ENCODE measurements at places on chromosomes 7 and 10.

GRCh38 chr7:16409777-16410176 lies 11.6 kb downstream of the CRPPA start:
- DNase-seq = no peak

DNA sequence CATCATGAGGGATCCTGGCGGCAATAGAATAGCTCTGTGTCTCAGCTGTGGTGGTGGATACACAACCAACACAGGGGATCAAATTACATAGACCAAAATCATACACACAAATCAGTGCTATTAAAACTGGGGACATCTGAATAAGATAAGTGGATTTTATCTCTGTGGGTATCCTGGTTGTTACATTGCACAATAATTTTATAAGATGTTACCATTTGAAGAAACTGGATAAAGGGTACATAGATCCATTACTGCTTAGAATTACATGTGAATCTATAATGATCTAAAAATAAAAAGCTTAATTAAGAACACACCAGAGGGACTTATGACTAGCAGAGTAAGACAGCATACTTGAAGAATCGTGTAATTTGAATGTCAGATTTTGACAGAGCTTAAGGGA lies 8.2 kb upstream of the FAM3C start:
- DNase-seq = no peak

- DNase-seq = no peak
Measured at GRCh38 chr7:50838675-50839377, 56.1 kb upstream of the GRB10 start.

DNA sequence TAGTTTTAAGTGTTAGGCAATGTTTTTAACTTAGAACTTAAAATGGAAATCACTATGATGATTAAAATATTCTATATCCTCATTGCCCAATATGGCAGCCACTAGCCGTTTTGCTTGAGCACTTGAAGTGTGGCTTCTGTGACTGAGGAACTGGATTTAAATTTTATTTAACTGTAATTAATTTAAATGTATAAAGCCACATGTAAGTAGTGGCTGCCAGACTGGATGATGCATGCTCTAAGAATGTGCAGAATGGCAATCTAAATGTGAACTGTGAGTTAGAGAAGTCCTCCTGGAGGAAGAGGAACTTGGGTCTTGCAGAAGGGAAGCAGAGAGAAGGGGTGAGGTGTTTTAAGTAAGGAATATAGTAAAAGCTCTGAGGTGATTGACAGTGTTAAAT lies 451.4 kb downstream of the SUGCT start:
- DNase-seq = no peak

DNA sequence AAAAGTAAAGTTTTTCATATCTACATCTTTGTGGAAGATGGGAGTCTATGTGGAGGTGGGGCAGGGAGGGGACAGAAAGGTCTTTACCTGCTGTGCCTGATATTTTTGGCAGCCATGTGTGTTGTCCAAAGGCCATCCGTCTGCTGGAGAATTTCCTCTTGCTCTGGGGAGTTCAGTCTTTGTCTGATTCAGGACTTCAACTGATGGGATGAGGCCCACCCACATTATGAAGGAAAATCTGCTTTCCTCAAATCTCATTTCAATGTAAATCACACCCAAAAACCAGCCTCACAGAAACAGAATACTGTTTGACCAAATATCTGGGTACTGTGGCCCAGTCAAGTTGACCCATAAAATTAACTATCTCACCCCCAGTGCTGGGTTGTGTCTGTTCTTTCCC lies 12.5 kb upstream of the ITIH5 start:
- no peak for DNase-seq

- no peak for DNase-seq
Measured at GRCh38 chr7:134453518-134453917, 5.4 kb downstream of the AKR1B1 start.

DNA sequence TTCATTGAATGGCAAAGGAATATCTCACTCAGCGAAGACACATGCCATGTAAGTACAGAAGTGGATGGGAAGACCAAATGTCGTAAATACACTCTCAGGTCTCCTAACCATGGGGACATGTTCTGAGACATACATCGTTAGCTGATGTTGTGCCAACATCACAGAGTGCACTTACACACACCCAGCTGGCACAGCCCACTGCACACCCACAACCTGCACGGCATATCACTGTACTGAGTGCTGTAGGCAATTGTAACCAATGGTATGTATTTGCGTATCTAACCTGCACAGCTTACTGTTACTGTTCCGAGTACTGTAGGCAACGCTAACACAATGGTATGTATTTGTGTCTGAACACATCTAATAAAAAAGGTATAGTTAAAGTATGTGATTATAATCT lies 550.4 kb downstream of the PTPRN2 start:
- no peak for DNase-seq

DNA sequence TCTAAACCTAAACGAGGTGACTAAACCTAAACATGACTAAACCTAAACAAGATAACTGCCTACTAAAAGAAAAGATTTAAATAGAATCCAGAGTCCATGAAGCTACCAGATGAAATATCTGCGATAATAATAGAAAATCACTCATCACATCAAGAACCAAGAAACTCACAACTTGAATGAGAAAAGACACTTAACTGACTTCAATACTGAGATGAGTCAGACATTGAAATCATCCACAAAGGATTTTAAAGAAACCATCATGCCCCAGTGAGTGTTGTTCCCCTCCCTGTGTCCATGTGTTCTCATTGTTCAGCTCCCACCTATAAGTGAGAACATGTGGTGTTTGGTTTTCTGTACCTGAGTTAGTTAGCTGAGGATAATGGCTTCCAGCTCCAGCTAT lies 416.0 kb downstream of the CALN1 start:
- no peak for DNase-seq

GRCh38 chr7:29946428-29947186 lies 43.0 kb downstream of the SCRN1 start:
- no peak for DNase-seq

DNA sequence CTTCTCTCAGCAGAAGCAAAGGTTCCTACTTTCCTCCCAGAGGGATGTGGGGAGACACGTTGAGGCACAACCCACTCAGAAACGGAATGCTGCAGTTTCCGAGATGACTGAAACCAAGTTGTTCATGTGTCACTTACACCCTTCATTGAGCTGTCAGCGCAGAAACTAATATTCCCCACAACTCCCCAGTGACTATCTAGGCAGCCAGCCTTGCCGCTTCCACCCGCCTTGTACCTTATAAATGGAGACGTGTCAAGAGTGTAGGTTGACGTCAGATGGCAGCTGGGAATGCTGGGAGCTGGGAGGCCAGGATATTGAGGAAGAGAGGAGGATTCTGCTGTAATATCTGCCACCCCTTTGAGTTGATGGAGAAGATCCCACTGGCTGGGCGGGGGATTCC lies 15.1 kb downstream of the GPR26 start:
- no peak for DNase-seq

- no peak for DNase-seq
Measured at GRCh38 chr10:97154781-97155180, 31.0 kb downstream of the SLIT1 start.

DNA sequence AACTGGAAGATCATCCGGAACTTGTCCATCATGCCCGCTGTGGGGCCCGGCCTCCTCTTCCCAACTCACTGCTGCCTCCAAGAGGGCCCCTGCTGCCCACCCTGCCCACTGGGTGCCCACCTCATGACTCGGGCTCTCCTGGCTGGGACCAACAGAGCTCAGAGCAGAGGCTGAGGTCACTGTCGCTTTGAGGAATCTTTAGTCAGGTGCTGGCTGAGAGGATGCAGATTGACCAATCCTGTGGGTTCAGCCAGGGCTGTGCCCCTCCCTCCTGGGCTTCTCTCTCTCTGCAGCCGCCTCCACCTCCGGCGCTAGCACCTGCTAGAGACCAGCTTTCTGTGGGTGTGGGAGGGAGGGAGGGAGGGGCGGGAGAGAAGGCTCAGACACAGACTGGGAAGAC lies at the start of gene CALHM1:
Gene CALHM1, minus strand, starts transcription at position 181 of the 400 bp plus-strand sequence. Its CDS starts 149 bp downstream, at position 32.
- DNase-seq = no peak

DNA sequence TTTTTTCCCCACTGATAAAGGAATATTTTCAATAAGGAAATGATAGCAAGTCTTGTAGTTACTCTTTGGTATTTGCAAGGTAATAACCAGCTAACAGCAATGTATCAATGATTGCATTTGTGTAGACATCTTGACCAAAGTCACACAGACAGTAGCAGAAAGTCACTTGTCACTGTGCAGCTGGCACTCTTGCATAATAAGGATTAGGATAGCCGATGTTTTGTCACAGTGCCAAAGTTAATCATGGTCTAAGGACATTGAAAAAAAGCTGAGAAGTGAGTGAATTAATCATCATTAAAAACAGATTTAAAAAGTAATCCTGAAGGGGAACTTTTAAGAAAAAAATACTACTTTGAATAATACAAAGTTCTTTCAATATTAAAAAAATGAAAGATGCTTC lies 834.3 kb upstream of the C7orf33 start:
- no peak for DNase-seq

- no peak for DNase-seq
Measured at GRCh38 chr10:85901599-85901998, 465.0 kb downstream of the GRID1 start.

DNA sequence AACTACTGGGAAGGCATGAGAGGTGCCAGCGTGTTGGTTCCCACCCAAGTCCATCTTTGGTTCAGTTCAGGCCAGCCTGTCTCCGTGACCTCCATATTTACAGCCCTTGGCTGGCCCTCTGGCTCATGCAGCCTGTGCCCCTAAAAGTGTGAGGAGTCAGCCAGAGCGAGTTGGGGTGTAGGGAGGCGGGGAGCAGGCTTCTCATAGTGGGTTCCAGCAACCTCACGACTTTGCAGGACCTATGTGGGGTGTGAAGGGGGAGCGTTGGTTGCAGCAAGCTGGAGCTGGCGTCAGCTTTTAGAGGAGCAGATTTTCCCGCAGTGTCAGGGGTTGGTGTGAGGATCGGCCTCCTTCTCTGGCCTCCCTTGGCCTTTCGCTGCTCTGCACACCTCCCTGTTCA lies 9.8 kb downstream of the TSPAN14 start:
- no peak for DNase-seq

- DNase-seq = no peak
Measured at GRCh38 chr7:83824214-83824613, 175.3 kb upstream of the SEMA3E start.

GRCh38 chr10:84540617-84541288 lies 212.4 kb downstream of the CCSER2 start:
- DNase-seq = peak; percentile 52

- no peak for DNase-seq
Measured at GRCh38 chr10:98267894-98268693, at the start of gene LOXL4. LOXL4 (minus strand) TSS chr10:98268194; CDS start chr10:98263019, 5,175 bp downstream.

GRCh38 chr7:109926738-109927137 lies 1164.2 kb upstream of the LRRN3 start:
- DNase-seq = no peak

GRCh38 chr10:106941297-106942034 lies 223.0 kb downstream of the SORCS1 start:
- DNase-seq = no peak

- no peak for DNase-seq
Measured at GRCh38 chr10:70481831-70482530, 3.4 kb downstream of the PALD1 start.

- DNase-seq = no peak
Measured at GRCh38 chr7:137423321-137423720, 79.8 kb upstream of the PTN start.

- DNase-seq = no peak
Measured at GRCh38 chr10:49240946-49241345, 52.8 kb upstream of the TMEM273 start.

GRCh38 chr7:7650682-7651206 lies 10.2 kb downstream of the UMAD1 start:
- DNase-seq = no peak

DNA sequence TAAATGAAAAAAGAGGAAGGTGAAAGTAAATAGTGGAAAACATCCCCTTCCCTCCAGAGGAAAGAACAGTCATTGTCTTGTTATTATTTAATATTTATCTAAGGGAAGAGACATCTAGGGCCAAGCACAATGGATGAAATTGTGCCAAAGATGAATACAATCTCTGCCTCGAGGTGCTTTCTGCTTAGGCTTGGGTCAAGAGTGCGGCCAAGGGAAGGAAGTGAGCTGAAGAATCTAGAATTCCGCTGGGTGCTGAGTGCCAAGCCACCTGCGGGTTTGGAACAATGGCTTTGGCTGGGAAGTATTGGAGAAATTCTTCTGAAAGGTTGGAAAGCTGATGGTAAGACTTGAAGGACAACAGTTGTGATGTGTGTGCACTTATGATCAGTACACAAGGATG lies 531.3 kb upstream of the FZD8 start:
- DNase-seq = no peak

DNA sequence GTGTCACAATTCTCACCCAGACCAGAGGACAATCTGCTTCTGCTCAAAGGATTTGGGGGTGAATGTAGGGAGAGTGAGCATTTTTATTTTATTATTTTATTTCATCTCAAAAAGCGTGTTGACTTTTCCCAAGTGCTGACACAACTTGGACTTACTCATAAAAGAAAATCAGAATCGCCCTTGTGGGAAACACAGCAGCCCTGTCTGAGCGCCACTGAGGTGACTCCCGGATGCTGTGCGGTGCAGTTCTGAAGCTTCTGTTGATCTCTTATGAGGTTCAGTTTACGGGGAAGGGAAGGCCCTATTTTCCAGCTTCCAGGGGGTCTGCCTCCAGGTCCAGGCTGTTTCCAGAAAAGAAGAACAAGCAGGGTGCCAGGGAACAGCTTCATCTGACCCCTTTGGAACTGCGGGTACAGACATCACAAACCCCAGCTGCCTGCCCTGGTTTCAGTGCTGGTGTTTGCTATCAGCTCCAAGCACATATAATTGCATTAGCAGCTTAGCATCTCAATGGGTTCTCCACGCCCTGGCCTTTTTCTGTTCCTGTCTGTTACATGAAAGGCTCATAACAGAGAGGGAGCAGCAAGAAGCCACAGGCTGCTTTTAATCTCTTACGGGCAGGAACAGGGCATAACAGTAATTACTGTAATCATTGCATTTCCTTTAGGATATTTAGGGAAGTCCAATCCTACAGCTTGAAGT lies 52.4 kb downstream of the PARP12 start:
- no peak for DNase-seq

- no peak for DNase-seq
Measured at GRCh38 chr10:126777714-126778113, 107.2 kb upstream of the C10orf90 start.

- no peak for DNase-seq
Measured at GRCh38 chr10:17644485-17644943, 563 bp downstream of the STAM start.

DNA sequence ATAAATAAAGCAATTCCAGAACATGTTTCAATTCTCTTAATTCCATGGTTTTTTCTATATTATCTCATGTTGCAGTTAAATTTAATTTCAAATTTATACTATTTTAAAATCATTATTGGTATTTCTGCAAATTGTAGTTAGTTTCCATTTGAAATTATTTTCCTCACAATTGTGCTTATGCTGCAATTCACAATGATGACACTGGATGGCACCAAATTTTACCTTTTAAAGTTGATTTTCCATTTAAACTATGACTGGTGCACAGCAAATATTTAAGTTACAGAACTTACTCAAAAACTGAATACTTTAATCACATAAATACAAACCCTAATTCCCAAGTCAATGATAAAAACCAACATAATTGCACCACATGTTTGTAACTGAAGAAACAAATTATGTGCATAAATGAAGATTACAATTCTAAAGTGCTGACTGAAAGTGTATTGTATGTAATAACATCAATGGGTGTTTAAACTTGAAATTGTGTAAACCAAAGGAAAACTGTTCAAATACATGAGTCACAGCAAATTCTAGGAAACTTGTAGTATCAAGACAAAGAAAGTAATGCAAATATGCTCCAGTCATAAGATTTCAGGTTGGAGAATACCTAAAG lies 75.3 kb upstream of the AASS start:
- DNase-seq = no peak

Measured in stimulated activated CD4-positive, alpha-beta T cell treated with anti-CD3 and anti-CD28 coated beads, Interleukin-1b, Interleukin-23, amount 100 ng/mL, for 1 hour (primary cell).